ENCODE measurements at places on chromosomes 12 and 14.

DNA sequence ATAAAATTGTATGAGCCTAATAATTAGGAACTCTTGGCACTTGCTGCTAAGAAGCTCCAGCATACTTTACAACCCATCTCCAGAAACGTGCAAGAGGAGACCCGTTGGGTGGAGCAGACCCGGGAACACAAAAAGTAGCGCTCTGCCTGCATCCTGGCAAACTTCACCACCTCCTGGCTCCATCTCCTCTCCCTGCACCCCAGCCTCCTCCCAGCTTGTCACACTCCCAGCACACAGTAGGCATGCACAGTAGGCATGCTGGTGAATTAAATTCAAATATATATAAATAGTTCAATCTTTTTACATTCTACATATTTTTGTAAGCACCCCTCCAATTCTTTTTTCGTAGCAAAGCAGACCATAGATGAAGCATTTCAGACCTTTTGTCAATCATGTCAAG is 1.2 kb downstream of the VSIG10 start:
- DNase-seq: no peak

- no peak for DNase-seq
Observed at GRCh38 chr12:7060353-7060954, at the start of gene C1S. TSS of gene C1S (plus strand) at chr12:7060718. CDS start at chr12:7061913, 1,195 bp downstream.

DNA sequence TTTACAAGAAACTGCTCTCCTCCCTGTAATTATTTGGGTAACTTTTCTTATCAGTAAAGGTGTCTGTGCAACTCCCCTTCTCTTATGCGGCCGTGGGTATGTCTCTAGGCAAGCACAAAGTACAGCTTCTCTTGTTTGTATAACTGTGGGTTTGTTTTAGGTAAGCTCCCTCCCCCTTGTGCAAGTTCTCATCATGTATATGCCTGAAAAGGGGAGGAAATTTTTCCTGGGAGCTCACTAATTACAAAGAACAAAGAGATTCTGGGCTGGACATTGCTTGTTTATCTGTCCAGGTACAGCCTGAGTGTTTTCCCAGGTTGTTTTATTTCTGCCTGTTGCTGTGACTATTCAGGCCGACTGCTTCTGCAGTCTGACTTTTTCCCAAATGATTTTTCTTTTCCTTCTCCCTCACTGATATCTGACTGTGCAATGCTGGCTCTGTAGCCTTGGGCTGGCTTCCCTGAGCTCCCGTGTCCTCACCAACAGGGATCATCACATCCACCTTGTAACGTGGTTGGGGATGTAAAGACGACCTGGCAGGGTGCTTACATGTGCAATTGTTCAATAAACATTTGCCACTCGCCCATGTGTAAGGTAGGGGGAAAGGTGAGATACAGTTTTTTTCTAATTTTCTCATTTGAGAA is 916.5 kb downstream of the AACS start:
- no peak for DNase-seq

DNA sequence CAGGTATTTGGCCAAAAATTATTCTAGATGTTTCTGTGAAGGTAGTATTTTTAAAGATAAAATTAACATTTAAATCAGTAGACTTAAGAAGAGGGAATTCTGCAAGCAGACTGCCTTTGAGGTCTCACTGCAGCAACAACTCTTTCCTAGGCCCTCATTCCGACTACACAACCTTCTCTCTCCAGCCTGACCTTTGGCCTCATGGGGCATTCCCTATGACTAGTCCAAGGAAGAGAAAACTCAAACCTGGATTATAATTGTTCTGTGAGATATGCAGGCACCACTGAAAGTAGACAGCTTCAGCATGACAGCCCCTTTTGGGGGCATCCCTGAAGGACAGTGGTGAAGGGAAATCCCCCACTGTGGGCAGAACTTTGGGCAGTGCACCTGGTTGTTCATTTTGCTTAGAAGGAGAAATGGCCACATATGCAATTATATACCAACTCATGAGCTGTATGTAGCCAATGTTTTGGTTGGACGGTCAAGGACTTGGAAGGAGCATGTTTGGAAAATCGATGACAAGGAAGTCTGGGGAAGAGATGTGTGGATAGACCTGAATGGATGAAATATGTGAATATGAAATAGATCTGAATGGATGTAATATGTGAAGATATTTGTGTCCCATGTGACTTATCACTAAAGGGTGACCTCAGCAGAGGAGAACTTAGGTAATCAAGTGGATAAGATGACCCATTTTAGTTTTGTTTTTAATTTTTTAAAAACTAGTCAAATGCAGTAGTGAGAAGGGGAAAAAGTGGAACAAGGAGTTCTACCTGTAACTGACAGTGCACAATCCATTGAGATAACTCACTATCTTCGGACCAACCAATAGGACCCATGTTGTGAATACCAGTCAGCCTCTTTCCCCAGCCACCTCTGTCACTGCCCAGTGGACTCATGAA is 233.3 kb upstream of the FOXN3 start:
- DNase-seq: no peak

DNA sequence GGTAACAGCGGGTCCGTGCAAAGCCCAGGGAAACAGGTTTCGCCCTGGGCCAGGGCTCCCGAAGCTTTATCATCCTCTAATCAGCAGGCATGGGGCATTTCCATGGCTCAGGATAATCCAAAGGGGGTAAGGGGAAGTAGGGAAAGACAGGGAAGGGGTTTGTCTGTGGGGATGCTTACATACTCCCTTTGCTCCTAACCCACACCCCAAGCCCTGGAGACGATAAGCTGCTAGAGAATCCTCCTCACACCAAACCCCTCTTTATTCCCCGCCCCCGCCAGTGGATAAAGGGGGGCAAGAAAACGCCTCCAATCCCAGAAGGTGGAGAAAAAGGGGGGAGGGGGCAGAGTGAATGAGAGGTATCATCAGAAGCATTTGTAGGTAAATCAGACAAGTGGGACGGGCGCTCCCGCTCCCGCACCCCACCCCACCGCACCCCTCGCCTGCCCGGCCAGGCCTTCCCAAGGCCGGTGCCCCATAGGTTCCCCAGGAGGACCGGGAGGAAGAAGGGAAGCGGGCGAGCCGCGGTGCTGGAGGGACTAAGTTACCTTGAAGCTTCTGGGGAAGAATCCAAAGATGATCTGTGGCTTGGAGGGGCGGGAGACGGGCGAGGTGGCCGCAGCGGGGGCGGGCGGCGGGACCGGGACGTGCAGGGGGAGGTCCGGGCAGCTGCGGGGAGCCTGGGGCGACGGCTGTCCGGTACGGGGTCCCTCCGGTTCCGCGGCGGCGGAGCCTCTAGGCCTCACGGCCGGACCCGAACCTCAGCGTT is 762 bp downstream of the PPP2R5E start:
- no peak for DNase-seq

- DNase-seq: no peak
Observed at GRCh38 chr14:28635387-28635786, 131.2 kb upstream of the FOXG1 start.

- no peak for DNase-seq
Observed at GRCh38 chr14:87034680-87035079, 958.3 kb downstream of the GALC start.

- no peak for DNase-seq
Observed at GRCh38 chr12:129409281-129409680, 494.5 kb downstream of the TMEM132D start.

GRCh38 chr12:116133636-116134214 is 143.8 kb downstream of the MED13L start:
- DNase-seq: no peak

GRCh38 chr12:106907411-106907810 is 48.3 kb upstream of the TMEM263 start:
- DNase-seq: no peak

- no peak for DNase-seq
Observed at GRCh38 chr12:113329022-113329790, 5.7 kb downstream of the SLC8B1 start.
